Left hindlimb (tissue), 1 donor: ENCODE measurements at places on chromosomes 16 and 17.

DNA sequence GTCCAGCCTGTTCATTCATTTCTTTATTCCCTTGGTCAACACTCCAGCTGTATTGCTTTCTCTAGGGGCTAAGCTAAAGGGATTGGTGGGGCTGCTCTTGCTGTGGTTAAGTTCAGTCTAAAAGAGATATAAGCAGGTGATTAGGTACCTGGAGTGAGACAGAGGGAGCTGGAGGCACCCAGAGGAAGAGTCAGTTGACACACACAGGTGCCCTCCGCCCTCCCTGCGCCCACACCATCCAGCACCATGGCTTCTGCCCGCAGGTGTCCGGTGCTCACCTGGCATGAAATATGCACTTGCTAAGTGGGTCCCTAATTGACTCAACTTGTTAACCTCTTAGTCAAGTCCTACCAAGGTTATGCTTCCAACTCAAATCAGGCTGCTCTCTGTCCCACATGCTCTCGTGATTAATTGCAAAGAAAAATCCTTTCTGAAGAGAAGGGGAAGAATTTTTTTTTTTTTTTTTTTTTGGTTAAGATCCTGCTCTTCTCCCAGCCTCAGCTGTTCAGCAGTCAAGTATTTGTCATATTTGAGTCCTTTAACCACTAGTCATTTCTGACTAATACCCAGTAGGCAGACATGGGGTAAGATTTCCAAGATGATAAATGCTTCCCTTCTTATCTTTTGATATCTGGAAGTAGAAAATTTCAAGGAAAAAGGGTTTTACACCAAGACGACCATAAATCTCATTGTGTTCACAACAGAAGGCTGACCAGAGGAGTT, 199.8 kb upstream of the WSCD1 start:
- no peak for DNase-seq

DNA sequence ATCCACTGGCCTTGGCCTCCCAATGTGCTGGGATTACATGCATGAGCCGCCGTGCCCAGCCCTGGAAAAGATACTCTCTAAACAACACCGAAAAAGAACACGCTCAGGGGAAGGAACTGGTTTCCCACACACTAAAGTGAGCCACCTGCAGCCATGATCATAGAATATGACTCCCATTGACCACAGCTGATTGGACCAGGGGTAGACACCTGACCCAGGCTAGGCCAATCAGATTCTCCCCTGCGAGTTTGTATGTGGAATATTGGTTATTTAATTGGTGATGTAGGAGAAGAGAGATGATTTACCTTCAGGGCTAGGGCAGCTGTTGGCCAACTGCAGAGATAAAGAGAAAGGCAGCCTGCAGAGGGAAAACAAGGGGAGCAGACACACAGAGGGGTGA, 9.0 kb upstream of the GGA2 start:
- no peak for DNase-seq

GRCh38 chr17:18362698-18363100, 651 bp downstream of the SHMT1 start:
- DNase-seq: no peak

DNA sequence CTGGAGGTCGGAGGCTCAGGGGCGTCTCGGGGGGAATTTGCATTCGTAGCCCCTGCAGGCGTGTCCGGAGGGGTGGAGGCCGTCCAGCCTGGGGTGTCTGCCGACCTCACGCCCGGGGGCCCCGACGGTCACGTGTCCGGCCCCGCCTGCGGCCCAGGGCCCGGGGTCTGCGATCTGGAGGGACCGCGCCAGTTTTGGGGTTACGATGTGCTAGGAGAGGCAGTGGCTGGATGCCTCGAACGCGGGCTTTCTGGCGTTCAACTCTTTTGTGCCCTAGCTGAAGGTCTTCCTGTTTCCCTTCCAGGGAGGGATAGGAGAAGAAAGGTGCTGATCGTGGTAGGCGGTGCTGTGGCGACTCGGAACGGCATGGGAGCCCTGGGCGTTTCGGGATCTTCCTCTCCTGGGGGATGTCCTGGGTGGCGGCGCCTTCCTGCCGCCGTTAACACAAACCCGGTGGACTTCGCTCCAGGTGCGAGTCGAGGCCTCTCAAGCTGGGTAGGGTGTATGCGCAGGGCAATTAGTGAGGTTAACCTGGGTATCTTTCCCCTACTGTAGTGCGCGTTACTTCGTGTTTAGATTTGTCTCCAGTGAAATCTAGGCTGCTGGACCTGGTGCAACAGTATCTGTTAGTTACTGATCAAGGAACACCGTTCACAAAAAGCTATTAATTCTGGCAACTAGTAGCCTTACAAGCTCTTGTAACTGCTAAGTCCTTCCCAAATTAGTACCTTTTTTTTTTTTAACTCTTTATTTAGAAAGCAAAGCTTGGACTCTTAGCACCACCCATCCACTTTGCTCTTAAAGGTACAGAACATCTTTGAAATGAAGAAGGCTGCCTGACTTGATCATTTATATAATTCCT, 1.3 kb downstream of the AKAP1 start:
- no peak for DNase-seq

GRCh38 chr17:3574231-3574630, 16.6 kb upstream of the TRPV3 start:
- DNase-seq: no peak

DNA sequence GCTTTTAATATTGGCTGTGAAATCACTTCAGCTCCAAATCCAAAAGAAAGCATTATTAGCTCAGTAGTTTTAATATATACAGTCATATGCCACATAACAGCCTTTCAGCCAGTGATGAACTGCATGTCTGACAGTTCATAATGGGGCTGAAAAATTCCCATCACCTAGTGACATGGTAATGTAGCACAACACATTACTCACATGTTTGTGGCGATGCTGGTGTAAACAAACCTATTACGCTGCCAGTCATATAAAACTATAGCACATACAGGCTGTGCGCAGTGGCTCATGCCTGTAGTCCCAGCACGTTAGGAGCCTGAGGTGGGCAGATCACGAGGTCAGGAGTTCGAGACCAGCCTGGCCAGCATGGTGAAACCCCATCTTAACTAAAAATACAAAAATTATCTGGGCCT, 92.2 kb downstream of the TUBD1 start:
- no peak for DNase-seq
